ENCODE measurements at places on chromosomes 6 and 20. TPM values are rescaled to one million over a fixed set of nuclear protein-coding genes. Genes with fewer than 3 reads are reported as not detected.

- no peak for DNase-seq
Observed at GRCh38 chr6:123898665-123899064, 95.0 kb downstream of the NKAIN2 start.

DNA sequence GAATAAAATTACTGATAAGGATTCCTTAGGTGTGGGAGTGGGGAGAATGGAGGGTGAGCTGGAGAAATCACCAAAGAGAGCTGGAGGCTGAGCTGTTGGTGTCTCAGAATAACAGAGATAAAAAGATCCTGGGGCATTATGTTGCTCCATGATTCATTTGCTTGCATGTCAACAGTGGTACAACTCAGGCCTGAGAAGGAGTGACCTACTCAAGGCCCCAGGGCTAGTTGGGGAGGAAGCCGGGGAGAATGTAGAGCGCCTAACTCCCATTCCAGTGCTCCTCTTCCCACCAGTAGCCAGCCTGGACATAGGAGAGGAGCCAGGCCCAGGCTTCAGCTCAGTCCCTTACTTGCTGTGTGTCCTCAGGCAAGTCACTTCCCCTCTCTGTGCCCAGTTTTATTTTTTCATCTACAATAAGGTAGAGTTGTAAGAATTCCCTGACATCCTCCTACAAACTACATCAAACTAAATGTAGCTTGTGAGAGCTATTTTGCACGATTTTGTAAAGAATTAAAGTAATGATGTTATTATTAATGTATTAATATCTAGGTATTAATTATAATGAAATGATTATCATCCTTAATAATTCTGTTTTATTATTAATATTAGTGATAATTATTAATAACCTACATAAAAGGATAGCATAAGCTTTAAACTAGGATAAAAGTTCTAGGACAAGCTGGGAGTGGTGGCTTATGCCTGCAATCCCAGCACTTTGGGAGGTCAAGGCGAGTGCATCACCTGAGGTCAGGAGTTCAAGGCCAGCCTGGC is 250.9 kb upstream of the SULF2 start:
- DNase-seq, result no peak

DNA sequence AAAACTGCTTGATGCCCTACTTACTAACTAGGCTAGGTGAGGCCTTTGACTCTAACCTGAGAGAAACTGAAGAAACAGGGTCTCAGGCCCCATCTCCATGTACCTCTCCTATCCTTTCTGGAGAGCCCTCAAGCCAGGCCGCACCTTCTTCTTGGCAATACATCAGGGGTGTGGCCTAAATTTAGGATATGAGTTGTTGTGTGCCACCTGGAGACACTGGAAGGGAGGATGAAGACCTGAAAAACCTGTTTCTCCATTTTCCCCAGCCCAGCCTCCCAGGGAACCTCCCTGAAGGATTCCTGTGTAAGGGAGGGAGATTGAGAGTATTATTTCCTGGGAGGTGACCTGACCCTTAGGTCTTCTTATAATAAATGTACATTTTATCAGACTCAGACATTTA is 3.1 kb downstream of the LY6G6D start:
- no peak for DNase-seq

The CPNE5 gene
- 0.10 TPM for polyA plus RNA-seq

- no peak for DNase-seq
Observed at GRCh38 chr20:60104993-60105803, 147.0 kb downstream of the CDH26 start.

DNA sequence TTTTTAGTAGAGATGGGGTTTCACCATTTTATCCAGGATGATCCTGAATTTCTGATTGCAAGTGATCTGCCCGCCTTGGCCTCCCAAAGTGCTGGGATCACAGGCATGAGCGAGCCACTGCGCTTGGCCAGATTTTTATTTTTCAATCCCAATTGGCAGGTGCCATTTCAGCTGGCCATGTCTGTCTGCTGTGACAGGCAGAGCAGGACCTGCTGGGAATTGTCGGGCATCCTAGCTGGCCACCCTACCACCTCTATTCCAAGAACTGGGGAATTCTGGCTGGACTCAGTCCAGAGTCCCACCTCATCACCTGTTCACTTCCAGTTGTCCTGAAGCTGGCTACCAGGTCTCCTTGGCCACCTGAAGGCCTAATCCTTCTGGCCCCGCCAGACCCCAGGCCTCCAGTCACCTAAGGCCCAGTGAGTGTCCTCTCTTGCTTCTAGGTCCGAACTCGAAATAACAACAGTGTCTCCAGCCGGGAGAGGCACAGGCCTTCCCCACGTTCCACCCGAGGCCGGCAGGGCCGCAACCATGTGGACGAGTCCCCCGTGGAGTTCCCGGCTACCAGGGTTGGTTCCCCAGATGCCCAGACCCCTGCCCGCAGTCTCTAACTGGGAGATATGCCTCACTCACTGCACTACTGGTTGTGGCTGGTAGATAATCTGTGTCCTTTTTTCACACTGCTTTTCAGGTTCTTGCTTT is 24.0 kb downstream of the DNMT3B start:
- no peak for DNase-seq

DNA sequence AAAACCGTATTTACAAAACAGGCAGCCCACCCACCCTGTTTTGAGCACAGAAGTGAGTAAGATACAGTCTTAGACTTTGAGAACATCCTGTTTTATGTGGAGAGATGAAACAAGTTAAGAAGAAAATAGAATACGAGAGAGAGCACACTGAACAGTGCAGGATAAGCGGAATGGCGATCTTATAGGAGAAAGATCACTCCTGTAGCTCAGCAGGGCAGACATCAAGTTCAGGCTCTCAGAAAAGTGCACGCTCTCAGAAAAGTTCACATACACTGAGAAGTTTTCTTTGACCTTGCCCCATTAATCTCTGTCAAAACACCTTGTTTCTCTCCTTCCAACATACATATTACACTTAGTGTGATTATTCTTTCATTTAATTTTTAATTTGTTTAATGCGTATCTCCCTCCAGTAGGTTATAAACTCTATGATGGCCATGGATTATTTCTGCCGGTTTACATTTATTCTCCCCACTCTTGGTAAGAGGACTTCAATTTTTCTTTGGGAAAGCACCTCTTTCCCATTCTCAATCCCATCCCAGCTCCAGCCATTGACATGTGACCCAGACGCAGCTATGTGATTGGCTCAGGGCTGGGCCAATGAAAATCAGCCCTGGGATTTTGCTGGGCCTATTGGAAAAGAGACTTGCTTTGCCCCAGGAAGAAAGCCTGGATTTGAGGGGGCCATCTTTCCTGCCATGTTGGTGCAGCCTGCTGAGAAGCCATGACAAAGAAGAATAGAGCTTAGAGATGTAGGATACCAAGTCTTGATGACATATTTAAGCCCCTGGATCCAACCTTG is 16.2 kb downstream of the KCNB1 start:
- no peak for DNase-seq

GRCh38 chr20:32511358-32512046 is 73.6 kb downstream of the NOL4L start:
- no peak for DNase-seq

DNA sequence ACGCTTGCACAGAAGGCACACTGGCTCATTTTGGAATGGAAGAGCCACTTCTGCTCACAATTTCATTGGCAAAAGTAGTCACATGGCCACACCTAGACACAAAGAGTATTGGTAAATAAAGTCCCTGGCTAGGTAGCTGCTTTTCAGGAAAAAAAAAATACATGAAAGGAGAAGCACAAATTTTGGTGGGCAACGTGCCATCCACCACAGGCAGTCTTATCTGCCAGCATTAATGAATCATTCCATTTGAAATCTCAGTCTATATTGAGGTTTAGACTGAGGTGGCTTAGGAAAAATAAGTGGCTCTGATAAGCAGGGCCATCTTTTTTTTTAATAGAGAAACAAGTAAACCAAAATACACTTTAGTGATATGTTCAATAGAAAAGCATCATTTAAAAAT is 44.3 kb downstream of the ADGRB3 start:
- no peak for DNase-seq

- no peak for DNase-seq
Observed at GRCh38 chr6:71284785-71285184, 3.8 kb upstream of the OGFRL1 start.

- DNase-seq, result no peak
Observed at GRCh38 chr6:22333802-22334201, 37.0 kb upstream of the PRL start.

DNA sequence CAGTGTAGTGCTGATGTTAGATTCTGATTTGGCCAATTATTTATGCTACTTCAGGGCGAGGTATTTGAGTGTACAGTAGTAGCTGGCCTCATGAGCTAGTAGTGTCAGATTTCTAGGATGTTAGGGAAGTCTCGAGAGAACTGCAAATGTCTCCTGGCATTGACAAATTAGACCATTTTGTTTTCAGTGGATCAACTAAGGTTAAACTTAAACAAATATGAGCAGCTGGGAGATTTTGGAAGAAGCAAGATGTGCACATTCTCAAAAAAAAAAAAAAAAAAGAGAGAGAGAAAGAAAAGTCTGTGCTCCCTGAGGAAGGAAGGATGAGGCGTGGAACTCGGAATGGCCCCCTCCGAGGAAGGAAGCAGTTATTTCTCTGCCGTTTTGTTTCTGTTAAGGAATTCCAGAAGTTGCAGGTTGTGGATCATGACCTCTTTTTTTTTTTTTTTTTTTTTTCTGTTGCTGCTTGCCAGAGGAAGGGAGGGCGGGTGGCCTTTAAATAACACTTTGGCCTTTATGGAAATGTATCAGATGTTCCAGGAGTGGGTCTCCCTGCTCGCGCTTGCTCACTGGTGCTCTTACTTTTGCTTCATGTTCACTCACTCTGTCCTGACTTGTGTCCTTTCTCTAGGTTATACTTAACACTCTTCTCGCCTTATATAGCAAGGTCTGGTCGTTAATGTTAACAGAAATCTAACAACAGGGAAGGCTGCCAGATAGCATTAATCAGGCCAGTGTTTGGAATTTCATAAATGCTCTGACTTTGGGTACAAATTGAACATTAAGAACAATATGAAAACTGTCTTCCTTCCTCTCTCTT is 124.4 kb downstream of the TCP11 start:
- peak; percentile 26 for DNase-seq

The ARHGAP40 gene
- 0.06 TPM for polyA plus RNA-seq

GRCh38 chr20:37194621-37195417 is 15.5 kb upstream of the MROH8 start:
- no peak for DNase-seq

The PACRG gene
- polyA plus RNA-seq, result 0.20 TPM

DNA sequence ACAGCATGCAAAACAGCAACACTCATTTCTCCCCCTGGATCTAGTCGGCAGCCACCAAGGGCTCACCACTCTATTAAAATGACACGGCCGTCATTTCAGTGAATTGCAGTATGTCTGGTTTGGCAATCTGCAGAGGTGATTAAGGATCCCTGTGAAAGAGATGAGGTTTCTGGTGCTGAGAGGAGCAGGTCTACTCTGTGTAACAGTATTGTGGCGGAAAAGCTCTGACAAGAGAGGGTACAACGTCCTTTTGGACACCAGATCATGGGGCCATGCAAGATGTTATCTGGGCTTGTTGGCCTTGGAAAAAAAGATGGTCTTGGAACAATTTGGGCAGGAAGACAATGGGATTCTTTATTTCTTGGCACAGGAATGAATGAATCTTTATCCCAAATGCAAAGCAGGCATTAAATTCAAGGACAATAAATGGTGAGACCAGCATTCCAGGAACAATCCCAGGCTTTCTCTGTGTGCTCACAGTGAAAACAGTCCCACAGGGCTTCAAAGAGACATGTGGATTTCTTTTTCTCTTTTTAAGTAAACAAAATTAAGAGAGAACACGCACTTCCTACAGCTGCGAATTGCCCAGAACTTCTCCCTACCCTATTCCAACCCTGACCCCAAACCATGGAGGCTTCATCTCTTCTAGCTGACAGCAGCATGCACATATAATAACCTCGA is 33.7 kb upstream of the ADGRF1 start:
- no peak for DNase-seq

The BAG2 gene
- 11.2 TPM for polyA plus RNA-seq

DNA sequence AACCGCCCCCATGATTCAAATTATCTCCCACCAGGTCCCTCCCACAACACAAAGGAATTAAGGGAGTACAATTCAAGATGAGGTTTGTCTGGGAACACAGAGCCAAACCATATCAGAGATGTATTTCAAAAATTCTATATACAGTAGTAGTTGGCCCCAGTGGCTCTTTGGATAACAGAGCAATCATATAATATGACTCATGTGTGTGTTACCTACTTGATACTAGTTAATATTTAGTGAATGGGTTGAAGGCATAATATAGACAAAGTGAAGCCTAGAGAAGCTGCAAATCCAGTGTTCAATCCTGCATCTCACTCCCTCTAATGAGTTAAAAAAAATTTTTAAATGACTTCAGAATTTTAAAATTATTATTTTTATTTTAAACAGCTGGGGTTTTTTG is 43.2 kb downstream of the KAT14 start:
- no peak for DNase-seq

- no peak for DNase-seq
Observed at GRCh38 chr6:168109171-168109570, 30.2 kb upstream of the FRMD1 start.

The MMP24 gene
- polyA plus RNA-seq, result 2.3 TPM

DNA sequence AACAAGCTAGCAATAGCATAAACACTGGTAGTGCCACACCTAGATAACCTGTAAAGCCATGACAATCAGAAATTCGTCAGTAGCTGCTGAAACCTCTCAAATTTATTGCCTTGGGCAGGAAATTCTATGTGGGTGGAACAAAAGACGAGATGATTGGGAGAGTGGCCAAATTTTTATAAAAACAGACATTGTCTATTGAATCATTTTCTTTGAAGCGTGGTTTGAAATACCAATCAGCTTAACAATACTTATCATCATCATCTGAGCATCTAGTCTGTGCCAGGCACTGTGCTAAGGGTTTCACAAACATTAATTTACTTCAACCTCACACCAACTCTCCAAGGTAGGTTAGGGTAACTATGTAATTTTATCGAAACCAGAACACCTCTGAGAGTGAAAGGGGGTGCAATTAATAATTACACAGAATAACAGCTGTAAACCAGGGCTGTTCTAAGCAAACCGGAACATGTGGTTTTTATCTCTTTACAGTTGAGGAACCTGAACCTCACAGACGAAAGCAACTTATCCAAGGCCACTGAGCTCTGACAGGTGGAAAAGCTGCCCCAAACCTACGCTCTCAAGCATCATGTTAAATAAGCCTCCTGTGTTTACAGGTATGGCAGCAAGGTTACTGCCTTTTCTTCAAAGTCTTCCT is 43.4 kb downstream of the NHSL1 start:
- no peak for DNase-seq

GRCh38 chr6:110355727-110356126 is 2.4 kb downstream of the METTL24 start:
- no peak for DNase-seq

GRCh38 chr6:27415898-27416297 is 27.3 kb downstream of the ZNF391 start:
- no peak for DNase-seq

- no peak for DNase-seq
Observed at GRCh38 chr20:17320456-17320855, 93.6 kb downstream of the PCSK2 start.

DNA sequence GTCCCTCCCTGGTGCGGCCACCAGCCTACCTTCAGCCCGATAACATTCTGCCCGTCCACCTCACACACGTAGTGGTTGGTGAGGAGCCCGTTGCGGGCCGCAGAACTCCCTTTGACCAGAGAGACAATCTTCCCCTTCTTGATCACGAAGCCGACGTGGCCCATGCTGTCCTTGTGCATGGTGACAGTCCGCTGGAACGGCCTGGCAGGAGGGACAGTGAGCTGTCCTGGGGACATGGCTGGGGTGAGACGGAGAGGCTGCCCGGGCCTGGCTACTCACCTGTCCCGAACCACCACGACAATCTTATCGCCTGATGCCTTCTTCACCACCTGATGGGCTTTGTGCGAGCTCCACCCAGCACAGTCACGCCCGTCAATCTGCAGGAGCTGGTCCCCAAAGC is 16.6 kb downstream of the SDCBP2 start:
- no peak for DNase-seq

Data from BJ (cell line).